Tibial artery (tissue), 4 donors: ENCODE measurements at places on chromosomes 2 and 18.

DNA sequence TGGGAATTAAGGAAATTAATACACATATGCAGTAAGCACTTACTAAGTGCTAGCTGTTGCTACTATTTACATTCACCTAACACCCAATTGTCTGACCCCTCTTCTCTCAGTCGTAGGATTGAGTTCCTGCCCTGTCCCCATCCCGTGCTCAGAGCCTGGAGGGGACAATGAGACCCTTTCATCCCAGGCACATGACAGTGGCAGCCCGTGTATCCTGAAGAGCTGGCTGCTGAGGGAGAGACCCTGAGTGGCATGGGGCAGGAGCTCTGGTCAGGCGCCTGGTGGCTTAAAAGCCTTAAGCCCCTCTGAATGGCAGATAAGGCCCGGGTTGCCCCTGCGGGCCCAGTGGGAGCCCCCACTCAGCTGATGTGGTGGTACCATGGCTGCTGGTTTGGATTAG is 99.0 kb downstream of the DYSF start:
- DNase-seq: peak; percentile 43

GRCh38 chr2:224885836-224886547 is 156.3 kb downstream of the DOCK10 start:
- DNase-seq: no peak

DNA sequence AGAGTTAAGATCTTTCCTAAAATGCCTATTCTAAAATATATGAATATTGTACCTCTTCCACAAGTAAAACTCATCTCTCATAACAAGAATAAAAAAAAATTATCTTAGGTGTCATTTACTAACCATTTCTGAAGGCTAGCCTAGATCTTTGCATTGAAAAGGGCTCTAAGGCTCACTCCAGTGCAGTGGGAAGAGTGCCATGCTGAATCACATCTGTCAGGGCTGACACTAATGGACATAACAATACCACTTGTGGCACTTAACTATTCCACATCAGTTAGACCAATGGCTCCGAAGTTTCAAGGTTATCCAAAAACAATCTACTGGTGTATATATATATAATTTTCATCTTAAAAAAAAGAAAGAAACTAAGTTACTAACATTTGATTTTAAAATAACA is 130.2 kb downstream of the EXOC6B start:
- no peak for DNase-seq

DNA sequence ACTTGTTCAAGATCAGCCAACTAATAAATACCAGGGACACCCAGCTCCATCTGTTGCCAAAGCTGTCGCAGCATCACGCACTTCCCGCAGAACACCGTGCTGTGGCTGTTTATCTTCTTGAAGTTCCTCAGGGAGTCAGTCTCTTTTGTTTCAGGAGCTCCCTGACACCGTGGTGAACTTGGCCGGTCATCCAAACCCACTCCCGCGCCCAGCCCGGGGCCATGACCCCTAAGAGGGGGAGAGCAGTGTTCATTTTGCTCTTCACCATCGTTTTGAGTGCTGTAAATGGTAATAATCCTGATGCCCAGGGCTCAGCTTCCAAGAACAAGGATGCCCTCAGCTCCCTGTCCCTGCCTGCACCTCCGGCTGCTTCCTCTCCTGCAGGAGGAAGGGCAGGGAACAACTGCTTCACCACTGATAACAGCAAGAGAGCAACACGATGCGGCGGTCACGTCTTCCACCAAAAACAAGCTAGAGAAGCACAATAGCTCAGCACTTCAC is 131.4 kb downstream of the SEPTIN10 start:
- DNase-seq: no peak

- no peak for DNase-seq
Observed at GRCh38 chr2:207035875-207036274, 96.6 kb downstream of the CPO start.

DNA sequence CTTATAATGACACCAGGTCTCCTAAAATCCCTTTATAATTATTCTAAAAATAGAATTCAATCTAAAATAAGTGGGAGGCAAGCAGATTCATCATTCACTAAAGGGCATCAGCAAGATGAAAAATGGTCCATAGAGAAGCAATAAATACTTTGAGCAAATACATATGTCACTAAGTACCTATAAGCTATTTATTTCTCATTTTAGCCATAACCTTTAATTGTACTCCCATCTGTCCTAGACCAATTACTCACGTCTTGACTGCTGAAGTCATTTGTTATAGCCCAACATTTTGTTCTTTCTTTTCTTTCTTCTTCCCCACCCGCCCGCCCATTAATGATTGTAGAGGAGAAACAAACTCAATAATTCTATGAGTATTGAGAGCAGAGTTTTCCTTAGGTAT is 105.7 kb downstream of the MAP2 start:
- no peak for DNase-seq
